ENCODE measurements at places on chromosomes 2 and 18.
A peak's percentile ranks its signal among the peaks of the same experiment; 100 is the strongest.

DNA sequence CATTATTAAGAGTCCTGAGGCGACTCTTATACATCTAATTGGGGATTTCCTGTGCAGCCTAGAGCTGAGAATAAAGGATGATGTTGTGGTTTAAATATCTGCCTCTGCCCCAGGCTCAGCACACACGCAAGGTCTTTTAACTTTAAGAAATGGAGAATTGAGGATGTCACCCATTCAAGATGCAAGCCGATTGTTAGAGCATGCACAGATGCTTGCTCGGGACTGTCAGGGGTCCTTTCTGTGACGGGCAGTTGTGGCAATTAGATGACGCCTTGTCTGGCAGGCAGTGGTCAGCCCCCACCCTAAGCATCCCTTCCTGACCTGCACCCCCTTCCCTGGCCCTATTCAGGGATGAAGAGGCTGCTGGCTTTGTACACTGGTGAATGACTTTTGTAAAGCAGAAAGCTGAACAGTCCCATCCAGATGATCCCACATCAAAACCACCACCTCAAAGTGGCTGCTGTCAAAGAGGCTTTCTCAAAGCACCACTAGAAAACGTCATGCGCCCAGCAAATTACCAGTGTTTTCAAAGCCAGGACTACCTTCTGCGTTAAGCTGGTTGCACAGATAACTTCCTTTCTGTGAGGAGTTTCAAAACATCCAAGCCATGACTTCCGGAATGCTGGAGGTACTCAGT is 23.7 kb downstream of the FAM178B start:
- no peak for DNase-seq

DNA sequence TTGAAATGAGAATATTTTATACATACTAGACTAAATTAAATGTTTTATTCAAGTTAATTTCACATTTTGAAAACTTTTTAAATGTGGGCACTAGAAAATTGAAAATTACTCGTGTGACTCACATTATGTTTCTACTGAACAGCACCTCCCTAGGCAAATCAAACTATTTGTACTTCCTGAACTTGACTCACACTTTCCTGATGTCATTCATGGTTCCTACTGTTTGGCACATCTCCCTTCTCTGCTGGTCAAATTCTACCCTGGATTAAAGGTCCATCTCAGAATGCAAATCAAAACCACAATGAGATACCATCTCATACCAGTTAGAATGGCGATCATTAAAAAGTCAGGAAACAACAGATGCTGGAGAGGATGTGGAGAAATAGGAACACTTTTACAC is 16.7 kb downstream of the LHCGR start:
- no peak for DNase-seq

GRCh38 chr2:8662239-8662879 is 19.5 kb upstream of the ID2 start:
- peak; percentile 61 for DNase-seq

- DNase-seq, result no peak
Observed at GRCh38 chr18:22167471-22168241, 1.7 kb upstream of the GATA6 start.

DNA sequence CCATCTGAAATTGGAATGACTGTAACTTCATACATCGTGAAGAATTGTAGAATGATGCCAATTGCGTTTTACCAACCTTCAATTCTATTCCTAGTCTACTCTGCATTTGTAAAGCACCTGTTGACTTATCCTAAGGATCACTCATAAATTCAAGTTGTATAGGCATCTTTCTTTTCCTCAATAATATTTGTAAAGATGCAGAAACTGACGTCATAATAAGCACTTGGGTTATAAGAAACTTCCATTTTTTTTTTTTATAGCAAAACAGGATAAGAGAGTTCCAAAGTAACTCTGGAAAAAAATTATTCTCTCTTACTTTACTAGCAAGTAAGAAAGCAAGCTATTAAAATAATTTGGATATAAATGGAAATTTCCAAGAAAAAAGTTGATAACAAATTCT is 1377.4 kb upstream of the ACVR2A start:
- DNase-seq, result no peak

DNA sequence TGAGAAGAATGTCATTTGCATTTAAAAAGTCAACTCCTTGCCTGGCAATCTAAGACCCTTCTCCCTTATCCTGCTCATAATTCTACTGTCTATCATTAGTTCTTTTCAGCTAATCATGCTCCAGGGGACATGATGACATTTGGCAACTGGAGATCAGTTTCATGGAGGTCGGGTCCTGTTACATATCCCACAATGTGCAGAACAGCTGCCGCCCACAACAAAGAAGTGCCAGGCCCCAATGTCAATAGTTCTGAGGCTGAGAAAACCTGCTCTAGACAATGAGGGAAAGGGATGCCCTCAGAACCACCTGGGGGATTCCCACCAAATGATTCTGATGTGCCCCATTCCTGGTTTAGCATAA is 53.4 kb upstream of the IL1RL1 start:
- DNase-seq, result no peak

DNA sequence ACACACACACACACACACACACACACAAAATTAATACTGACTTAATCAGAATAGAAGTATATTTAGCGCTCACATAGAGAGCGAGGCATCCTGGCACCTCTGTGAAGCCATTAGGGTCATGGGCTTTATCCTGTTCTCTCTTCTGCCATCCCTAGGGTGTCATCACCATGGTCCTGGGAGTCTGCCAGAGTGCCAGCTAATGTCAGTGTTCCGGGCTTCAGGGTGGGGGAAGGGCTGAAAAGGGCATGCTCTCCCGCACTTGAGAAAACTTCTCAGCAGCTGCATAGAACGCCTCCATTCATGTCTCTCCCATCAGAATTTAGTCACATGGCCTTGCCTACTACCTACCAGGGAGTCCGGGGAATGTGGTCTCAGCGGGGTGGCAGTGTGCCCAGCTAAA is 19.7 kb upstream of the DYNC2LI1 start:
- no peak for DNase-seq

GRCh38 chr2:239224199-239224570 is 176.6 kb downstream of the HDAC4 start:
- no peak for DNase-seq

GRCh38 chr18:23143016-23143814 is 7.9 kb downstream of the CABLES1 start:
- no peak for DNase-seq

- no peak for DNase-seq
Observed at GRCh38 chr2:119114266-119114665, 44.3 kb downstream of the C1QL2 start.

DNA sequence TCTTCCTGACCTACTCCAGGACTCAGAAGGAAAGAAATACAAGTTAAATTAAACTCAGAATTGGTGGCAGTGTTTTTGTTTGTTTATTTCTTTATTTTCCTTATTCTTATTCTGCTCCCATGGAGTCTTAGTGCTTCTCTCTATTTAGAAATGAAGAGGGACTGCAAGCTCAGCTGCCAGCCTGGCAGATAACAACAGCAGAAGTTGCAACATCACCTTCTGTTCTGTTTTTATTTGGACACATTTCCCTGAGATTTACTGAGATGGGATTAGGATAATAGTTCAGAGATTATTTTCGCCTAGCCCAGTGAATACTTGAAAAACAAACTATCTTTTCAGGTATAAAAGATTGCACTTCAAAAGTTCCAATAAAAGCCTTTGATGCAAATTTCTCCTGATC is 70.4 kb upstream of the DTNA start:
- DNase-seq, result no peak

GRCh38 chr18:29874519-29875098 is 1167.9 kb downstream of the DSC3 start:
- no peak for DNase-seq

DNA sequence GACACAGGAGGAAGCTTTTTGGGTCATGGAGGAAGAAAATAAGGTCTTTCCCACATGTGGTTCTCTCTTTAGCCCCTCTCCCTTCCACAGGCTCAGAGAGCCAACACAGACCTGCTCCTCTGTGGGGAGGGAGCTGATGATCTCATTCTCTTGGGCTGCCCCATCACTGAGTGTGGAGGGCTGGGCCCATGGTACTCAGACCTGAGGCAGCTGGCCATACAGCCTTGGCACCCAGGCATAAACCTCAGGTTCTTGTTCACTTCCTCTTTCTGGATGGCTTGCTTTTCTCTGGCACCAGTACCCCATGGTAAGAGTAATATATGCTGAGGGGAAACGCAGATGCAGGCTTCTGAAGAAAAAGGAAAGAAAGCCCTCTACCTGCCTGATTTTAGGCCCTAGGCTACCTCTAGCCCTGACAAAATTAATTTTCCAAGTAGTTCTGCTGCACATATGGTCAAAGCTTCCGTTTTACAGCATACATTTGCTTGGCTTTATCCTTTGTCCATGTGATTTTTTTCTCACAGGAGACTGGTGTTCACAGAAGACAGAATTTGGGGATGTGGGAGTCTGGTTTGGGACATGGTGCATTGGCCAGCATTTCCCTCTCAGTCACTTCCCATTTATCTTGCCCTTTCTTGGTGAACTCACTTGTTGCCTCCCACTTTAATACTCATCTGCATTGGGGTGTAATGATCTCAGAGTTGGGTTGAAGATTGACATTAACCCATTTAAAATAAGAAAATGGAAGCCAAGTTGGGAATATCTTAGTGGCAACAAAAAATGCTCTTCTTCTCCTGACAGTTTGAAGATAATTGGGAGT is 11.1 kb downstream of the DHRS9 start:
- DNase-seq, result no peak

GRCh38 chr2:24164416-24164973 is 10.4 kb upstream of the FAM228A start:
- no peak for DNase-seq

DNA sequence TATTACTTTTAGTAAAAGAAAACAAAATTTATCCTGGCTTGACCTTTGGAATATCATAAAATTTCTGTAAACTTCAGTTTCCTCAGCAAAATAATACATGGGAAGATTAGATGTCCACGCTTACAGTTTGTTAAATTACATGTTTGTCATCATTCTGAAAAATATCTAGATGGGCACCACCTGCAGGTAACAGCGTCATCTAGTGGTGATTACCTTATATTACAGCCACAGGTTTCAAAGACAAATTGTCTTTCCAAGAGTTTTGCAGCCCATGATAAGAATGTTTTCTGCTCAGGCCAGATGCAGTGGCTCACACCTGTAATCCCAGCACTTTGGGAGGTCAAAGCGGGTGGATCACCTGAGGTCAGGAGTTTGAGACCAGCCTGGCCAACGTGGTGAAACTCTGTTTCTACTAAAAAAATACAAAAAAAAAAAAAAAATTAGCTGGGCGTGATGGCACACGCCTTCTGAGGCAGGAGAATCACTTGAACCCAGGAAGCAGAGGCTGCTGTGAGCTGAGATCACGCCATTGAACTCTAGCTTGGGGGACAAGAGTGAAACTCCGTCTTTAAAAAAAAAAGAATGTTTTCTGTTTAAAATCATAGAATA is 96.3 kb upstream of the RASGRP3 start:
- no peak for DNase-seq

DNA sequence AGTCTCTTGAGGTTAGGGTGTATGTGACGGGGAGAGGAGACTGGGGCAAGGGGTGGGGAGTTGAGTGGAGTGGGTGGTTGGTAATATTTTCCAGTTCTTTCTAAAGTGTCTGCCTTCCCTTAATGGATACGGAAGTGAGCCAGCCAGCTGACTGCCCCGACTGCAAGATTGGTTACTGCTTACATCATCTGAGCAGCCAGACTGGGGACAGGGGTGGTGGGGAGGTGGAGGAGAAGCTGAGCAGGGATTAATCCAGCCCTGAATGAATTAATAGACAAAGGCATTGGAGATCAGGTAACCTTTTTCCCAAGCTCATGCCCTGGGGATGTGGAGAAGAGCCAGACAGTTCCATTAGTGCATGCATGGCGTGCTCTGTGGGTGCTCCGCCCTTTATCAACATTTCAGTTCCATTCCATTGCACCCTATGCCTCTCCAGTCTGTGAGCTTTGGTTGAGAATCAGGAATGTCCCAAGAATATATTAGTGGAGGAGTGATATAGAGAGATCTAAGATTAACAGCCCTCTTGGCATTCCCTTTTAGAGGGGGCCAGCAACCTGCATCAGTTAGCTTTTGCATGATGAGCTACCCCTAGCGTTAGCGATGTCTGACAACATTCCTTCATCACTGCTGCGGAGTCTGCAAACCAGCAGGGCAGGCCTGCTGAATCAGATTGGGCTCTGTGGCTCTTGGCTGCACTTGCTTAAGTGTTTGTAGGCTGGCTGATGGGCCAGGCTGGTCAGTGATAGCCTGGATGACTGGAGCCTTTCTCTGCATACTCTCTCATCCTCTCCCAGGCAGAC is 67.4 kb downstream of the TNP1 start:
- no peak for DNase-seq

- no peak for DNase-seq
Observed at GRCh38 chr2:61967262-61967661, 61.8 kb downstream of the COMMD1 start.

DNA sequence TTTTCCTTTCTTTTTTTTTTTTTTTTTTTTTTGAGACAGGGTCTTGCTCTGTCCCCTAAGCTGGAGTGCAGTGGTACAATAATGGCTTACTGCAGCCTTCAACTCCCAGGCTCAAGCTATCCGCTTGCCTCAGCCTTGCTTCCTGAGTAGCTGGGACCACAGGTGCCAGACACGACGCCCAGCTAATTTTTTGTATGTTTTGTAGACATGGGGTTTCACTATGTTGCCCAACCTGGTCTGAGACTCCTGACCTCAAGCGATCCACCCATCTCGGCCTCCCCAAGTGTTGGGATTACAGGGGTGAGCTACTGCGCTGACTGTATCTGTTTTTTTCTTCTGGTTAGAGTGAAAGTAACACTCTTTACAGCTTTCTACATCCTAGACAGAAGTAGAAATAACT is 240.3 kb upstream of the FBXO11 start:
- no peak for DNase-seq

DNA sequence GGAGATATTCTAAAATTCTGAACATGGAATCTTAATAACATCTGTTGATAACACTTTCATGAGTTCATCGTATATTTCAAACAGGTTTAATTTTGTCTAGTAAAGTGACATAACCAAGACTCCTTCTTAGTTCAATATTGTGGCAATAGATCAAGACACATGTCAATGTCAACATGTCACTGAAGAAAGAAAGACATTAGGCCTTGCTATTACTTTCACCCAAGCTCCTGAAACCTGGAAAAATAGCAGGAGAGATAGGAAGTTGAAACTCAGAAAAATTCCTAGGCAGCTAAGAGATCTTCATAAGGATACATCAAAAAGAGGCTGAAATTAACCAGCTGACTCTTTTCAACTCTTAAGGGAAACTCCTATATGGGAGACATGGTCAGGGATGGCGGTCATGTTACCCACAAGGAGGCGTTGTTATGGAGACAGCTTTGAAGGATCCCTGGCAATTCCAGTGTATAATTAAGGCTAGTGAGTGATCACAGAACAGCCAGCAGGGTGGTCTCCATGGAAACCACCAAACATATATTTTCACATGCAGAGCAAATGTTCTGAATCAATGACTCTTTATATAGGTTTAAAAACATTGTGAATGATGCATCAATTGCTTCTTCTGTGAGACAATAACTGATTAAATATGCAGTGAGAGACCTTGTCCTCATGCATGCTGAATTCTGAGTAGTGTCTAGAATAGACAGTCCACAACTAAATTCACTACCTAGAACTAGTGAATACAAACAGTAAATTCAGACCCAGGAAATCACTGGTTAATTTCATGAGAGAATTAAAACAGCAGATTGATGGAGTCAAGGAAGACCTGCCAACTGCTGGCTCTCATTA is 115.3 kb upstream of the RIOK3 start:
- no peak for DNase-seq

All from cardiac septum (tissue), 1 donor.